ENCODE measurements at places on chromosomes 1 and 21.

DNA sequence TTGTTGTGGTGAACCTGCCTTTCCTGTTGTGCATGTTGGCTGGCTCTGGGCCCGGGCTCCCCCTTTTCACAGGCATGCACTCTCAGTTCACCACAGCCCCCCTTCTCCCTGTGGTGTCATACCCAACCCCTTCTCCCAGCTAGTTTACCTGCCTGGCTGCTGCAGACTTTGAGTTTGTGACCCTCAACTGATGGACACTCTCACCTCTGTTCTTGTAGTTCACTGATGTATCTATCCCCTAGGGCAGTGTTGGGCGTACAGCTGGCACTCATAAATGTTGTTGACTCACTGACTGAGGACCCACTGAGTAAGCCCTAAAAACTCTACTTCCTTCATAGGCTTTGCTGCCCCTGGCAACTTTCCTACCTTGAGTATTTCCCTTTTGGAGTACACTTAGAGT lies 54.9 kb downstream of the WDR64 start:
- DNase-seq, result no peak

DNA sequence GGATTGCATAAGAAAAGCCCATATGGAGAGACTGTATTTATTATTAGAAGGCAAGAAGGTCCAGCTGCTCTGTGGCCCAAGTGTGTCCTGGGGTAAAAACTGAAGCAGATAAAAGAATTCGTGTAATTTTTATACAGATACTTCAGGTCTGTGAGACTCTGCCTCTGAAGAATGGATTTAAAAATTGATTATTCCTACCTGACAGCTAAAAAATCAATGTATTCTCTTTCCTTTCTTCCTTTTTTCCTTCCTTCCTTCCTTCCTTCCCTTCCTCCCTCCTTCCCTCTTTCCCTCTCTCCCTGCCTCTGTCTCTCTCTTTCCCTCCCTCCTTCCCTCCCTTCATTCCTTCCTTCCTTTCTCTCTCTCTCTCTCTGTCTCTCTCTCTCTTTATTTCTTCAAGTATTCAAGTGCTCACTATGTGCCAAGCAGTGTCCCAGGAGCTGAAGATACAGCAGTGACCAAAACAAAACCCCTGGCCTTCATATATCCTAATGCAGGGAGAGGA lies 11.3 kb upstream of the MGST3 start:
- DNase-seq, result no peak

GRCh38 chr1:155514582-155515187 lies 47.9 kb downstream of the ASH1L start:
- DNase-seq, result no peak

DNA sequence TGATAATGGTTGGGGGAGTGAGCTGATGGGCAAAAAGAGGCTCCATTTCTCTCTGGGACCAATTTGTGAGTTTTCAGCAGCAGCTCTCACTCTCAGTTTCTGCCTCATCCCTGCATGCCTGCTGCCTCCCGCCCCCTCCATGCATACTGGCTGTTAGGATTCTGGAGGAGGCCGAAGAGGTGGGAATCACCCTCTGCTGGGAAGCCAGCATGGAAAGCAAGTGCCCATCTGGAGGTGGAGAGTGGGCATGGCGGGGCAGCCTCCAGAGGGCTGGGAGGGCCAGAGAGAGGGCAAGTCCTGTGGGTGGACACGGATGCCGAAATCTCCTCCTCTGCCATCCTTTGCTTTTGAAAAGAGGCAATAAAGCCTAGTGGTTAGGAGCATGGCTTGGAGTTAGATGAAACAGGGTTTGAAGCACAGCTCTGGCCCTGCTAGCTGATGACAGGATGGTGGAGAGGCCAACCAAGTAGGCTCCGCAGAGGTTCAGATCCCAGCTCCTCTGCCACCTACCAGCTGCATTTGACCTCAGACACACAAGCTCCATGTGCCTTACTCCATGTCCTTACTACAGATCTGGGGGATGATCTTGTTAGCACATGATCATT lies 113.4 kb downstream of the GRIK3 start:
- DNase-seq, result no peak
